IPS-NIHi11 (cell line): ENCODE measurements at places on chromosomes 1 and 21.

DNA sequence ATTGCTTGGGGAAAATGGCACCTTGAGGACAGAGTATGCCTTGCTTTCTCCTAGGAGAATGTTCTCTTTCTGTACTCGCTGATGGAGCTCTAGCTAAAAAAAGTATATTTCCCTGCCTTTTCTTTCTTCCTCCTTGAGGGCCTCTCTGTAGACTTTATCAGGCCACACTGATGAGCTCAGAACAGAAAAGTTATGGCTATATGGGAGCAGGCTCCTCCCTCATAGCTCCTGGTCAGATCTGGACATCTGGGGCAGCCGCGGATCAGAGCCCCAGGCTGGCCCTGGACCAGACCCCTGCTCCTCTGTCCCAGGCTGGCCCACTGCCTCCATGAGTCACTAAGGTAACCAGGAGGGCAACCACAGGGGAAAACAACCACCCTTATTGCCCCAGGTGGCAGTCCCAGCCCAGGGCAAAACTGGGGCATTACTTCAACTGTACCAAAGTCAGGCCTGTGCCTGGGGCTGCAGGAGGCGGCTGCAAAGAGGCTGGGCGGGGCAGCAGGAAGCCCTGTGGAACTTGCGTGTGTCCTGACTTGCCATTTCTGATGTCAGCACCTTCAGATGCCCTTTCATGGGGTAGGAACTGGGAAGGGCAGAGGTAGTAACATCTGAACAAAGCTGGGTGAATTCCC is 26.3 kb upstream of the ZNF648 start:
- DNase-seq: no peak

GRCh38 chr1:40980453-40981121 is 1.1 kb downstream of the CTPS1 start:
- no peak for DNase-seq

DNA sequence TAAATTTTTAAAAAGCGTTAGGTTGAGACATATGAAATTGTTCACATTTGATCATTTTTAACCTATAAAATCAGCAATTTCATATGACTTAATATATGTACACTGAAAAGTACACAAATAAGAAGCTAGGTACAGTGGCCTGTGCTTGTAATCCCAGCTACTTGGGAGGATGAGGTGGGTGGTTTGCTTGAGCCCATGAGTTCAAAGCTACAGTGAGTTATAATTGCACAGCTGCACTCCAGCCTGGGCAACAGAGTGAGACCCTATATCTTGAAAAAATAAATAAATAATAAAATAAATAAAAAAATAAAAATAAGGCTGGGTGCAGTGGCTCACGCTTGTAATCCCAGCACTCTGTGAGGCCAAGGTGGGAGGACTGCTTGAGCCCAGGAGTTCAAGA is 5.2 kb upstream of the EPB41 start:
- DNase-seq: no peak

GRCh38 chr1:1861339-1861730 is 29.6 kb downstream of the GNB1 start:
- DNase-seq: no peak

DNA sequence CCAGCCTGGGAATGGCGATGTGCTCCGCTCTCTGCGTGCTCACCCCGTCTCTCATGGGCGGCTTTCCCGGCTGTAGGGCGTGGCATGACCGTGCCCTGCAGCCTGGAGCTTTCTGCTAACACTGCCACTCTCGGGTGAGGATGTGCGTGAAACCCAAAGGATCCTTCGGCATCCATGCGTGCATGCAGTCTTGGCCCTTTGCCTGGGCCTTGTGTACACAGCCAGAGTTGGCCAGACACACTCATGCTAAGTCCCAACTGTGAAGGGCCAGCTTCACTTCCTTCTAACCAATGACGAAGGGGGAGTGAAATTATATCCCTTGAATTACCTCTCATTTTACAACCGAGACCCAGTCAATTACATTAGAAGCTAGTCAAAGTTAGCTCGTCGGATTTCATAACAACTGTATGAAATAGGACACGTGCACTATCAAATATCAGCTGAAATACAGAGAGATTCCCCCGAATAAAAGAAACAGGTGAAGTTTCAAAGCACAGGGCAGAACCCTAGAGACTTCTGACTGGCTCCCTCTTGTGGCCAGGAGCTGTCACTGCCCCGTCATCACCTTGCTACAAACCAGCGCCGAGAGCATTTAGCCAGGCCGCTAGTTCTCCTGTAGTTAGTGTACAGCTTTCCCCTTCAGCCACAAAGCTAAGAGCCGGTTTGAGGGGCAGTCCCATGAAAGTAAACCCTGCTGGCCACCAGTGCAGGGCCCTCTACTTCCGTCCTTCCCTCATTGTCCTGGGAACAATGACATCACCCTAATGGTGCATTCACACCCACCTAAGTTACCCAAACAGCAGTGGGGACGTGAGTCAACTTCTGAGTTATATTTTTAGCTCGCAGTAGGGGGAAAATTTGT is 63.4 kb upstream of the COA6 start:
- DNase-seq: peak; percentile 89

DNA sequence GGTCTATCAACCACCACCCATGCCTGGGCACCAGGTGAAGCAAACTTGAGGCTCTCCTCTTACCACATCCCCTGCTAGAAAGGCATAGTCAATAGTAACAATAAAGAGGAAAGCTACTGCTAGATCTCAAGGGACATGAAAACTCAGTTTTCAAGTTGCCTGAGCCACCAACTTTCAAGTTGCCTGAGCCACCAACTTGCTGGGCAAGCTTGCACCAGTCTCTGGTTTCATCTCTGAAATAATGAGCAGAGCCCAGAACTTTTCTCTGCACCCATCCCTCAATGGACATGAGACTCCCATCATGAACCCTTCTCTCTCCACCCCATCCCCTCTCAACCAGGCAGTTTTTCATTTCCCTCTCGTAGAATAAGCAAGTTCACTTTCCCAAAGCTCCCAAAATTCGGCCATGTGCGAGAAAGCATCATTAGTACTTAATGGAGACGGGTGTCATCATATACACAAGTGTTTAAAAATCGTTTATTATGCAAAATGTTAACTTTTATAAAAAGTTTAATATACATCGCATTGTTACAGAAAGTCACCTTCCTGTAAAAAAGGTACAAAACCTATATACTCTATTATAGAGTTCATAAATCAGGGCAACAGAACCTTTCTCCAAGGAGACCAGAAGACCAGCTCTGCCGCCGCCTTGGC is 1.7 kb downstream of the ID3 start:
- DNase-seq: no peak

- DNase-seq: no peak
These were observed 7.3 kb downstream of the H6PD start for GRCh38 chr1:9241891-9242290.

DNA sequence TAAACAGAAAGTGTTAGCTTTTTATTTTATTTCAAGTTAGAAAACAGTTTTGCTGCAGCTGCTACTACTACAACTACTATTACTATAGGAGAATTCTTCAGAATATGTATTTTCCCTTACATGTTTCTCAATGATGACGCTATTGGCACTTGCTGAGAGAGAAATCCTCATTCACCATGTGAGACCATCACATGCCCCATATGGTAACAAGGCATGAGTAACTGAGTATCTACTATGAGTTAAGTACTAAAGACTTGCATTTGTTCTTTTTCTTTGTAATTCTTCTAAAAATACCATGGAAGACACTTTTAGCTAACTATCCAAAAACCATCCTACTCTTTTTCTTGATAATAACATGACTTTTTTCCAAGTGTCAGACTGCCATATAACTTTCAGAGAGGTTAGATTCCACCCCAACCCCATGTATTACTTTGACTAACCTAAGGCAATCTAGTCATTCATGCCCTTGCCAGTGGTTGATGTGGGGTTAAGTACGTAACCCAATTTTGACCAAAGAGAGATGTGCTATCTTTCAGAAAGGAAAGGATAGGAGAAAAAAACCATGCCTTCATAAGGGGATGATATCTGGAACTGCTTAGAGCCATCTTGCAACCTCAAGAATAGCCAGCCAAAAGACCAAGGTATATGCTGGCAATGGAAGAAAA is 42.9 kb downstream of the COP1 start:
- no peak for DNase-seq

- no peak for DNase-seq
These were observed 366.8 kb upstream of the DPYD start for GRCh38 chr1:98287626-98288025.

DNA sequence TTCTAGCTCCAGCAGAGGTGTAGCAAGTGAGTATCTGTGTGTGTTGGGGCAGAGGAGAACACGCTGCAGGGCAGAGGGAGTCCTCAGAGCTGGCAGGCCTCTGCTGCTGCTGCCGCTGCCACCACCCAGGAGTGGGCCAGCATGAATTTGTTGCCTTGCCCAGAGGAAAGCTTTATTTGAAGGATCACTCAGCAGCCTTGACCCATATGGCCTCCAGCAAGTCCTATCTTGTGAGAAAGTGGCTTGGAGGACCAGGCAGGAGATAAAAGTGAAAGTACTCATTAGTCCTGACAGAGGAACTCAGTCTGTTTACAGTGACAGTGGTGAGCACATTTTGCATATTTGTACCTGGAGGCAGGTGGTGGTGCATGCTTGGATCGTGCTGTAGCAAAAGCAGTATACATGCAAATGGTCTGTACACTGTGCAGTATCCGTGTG is 3.1 kb downstream of the TRAF5 start:
- DNase-seq: no peak

DNA sequence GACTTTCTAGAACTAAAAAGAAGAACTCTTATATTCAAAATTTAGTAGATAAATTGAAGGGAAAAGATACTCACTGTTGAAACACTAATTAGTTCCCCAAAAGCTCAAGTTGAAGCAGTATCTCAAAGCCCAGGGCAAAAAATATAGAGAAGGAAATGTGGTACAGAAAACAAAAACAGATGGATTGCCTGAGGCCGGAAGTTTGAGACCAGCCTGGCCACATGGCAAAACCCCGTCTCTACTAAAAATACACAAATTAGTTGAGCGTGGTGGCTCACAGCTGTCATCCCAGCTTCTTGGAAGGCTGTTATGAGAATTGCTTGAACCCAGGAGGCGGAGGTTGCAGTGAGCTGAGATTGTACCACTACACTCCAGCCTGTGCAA is 36.0 kb downstream of the FAM177B start:
- no peak for DNase-seq

GRCh38 chr1:90510143-90510542 is 207.0 kb downstream of the BARHL2 start:
- DNase-seq: no peak

- no peak for DNase-seq
These were observed 12.2 kb upstream of the CDK18 start for GRCh38 chr1:205492201-205492667.

- no peak for DNase-seq
These were observed 2.6 kb upstream of the ZNF436 start for GRCh38 chr1:23371987-23372880.

- peak; percentile 82 for DNase-seq
These were observed 476 bp downstream of the BATF3 start for GRCh38 chr1:212699104-212699624.

DNA sequence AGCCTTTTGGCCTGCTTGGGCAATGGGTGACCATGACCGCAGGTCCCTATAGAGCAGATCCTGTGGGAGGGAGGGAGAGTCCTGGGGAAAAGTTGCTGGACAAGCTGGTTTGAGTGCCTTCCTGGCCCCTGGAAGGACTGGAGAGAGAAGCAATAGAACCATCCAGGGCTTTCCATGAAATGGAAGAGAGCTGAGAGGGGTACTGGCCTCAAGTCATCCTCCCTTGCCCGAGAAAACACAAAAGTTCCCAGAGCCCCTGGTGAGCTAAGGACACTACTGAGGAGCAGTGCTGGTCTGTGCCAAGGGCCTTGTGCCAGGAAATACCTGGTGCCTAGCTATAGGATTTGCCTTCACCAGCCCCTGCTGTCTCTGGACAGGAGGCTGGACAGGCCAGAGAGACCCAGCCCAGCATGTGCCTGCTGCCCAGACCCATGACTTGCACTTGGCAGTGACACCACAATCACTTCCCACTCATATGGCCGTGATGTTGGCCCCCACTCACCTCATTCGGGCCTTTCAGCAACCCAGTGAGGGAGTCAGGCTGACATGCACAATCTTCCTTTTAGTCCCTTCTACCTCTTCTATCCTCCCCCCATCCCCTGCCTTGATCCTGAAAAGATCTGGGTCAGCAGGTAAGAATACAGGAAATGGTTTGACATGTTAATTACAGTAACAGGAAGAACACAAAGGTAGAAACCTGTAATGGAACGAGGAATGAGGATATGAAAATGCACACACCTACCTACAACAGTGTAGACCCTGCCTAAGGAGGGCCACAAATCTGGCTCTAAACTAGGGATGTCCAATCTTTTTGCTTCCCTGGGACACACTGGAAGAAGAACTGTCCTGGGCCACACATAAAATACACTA is 7.0 kb downstream of the SH3BP5L start:
- DNase-seq: no peak

DNA sequence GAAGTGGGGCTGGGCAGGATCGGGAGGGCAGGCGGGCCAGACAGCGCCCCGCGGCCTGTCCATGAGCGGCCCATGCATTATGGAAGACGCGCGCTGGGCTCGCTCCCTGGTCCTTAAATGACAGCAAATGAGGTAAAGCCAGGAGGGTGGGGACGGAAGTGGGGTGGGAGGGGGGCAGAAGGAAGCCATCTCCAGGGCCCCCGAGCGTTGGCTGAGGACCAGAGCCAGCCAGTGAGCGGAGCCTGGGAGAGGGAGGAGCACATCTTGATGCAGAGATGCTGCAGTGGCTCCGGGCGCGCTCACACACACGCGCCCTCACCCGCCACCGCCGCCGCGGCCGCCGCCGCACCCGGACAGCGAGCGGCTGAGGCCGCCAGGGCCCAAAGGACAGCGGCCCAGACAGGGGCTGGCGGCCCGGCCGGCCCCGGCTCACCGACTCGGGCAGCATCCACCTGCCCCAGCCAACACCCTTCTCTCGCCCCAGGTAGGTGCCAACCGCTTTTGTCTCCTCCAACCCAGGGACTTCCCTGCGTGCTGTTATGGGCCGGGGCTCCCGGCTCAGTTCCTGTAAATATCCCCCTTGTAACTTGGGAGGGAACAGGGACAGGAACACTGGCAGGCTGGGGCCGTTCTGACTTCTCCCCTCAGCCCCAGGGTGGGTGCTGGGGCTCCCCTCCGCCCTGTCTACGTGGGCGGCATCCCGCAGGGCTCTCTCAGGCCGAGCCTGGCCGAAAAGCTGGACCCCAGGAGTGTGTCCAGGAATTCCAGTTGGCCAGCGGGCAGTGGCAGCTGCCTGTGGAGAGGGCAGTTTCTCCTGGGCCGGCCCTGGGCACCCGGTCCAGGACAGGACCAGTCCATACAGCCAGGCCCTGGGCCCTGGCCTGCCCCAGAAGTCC is at the start of gene CNTN2:
CNTN2 (plus strand) TSS at position 302 of the 896 bp plus-strand sequence. CDS start 9,974 bp downstream, outside the sequence.
- peak; percentile 79 for DNase-seq

DNA sequence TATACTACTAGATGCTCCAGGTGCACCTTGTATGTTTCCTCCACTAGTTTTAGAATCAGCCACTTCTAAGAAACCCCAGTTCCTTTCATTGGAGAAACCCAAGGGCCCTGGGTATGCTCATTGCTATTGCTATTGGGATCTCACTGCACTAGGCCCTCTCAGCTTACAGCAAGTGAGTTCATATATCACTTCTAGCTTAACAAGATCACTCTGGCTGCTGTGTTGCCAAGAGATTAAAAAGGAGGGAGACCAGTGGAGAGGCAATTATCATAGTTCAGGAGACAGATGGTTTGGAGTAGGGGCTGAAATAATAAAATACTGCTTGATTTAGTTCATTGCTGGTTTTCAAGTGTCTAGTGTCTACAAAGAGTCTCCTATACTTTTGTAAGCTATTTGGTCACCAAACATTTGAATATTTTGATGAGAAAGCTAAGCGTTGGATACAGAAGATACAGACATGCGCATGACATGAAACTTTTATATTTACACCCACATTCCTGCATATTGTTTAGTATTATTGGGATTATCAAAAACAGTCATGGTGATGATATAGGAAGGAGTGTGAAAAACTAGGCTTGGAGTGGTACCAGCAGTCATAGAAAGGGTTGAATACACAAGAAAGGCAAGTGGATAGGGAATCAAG is 671.9 kb downstream of the ADGRL2 start:
- no peak for DNase-seq
